NCI-H510A treated with DMSO at 0.1 percent for 48 hours (cell line): ENCODE measurements at places on chromosomes 5 and 9.

DNA sequence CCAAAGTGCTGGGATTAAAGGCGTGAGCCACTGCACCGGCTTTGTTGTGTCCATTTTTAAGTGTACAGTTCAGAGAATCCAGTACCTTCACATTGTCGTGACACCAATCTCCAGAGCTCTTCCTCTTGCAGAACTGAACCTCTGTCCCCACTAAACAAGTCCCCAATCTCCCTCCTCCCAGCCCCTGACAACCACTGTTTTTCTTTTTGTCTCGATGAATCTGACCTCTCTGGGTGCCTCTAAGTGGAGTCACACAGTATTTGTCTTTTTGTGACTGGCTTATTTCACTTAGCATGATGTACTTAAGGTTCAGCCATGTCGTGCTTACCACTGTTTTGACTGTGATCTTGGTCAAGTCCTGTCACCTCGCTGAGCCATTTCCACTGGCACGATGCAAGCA is 1.6 kb downstream of the WDR38 start:
- DNase-seq = no peak

DNA sequence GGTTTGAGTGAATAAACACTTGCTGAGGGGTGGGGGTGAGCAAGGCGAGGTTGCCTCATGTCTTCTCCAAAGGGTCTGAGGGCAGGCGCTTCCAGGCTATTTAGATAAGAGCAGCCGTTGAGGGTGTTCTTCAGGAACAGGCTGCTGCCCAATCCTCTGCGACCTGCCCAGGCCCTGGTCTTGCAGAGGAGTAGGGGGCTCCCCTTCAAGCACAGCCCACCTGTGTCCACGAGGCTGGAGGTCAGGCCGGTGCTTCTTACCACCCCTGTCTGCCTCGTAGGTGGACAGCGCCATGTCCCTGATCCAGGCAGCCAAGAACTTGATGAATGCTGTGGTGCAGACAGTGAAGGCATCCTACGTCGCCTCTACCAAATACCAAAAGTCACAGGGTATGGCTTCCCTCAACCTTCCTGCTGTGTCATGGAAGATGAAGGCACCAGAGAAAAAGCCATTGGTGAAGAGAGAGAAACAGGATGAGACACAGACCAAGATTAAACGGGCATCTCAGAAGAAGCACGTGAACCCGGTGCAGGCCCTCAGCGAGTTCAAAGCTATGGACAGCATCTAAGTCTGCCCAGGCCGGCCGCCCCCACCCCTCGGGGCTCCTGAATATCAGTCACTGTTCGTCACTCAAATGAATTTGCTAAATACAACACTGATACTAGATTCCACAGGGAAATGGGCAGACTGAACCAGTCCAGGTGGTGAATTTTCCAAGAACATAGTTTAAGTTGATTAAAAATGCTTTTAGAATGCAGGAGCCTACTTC is 58.6 kb upstream of the LRRTM2 start:
- no peak for DNase-seq

- no peak for DNase-seq
Measured at GRCh38 chr5:142426129-142427014, 101.6 kb upstream of the SPRY4 start.

DNA sequence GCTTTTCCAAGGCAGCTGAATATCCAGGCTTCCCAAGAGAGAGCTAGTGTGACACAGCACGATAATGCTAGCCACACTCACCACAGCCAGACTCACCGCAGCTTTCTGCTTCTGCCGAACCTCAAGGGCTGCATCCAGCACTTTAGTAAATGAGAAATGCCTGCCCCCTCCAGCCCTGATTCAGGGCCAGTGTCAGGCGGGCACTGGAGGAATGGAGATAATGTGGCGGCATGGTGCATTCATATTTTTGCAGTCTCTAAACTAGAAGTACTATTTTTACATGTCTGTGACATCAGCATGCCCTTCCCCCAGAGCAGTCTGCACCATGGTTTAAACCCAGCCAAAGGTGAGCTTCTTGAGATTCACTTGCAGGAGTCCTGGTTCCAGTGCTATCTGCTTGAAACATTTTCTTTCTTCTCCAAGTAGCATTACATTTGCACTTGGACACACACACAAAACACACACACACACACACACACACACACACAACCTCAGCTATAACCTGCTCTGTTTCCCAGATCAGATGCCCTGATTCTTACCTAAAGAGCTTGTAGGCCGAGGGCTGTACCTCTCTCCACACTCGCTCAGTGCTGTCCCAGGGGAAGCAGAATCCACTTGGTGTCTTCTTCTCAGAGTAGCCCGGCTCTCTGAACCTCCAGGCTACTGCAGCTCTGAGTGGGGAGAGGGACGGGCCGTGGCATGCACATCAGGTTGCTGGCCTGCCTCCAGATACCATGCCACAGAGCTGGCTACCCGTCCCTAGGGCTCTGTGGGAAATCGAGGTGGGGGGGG is at the start of gene FGF1:
Gene FGF1, minus strand, starts transcription at position 673 of the 792 bp plus-strand sequence. CDS start 71,963 bp downstream, outside the sequence.
- DNase-seq = no peak

DNA sequence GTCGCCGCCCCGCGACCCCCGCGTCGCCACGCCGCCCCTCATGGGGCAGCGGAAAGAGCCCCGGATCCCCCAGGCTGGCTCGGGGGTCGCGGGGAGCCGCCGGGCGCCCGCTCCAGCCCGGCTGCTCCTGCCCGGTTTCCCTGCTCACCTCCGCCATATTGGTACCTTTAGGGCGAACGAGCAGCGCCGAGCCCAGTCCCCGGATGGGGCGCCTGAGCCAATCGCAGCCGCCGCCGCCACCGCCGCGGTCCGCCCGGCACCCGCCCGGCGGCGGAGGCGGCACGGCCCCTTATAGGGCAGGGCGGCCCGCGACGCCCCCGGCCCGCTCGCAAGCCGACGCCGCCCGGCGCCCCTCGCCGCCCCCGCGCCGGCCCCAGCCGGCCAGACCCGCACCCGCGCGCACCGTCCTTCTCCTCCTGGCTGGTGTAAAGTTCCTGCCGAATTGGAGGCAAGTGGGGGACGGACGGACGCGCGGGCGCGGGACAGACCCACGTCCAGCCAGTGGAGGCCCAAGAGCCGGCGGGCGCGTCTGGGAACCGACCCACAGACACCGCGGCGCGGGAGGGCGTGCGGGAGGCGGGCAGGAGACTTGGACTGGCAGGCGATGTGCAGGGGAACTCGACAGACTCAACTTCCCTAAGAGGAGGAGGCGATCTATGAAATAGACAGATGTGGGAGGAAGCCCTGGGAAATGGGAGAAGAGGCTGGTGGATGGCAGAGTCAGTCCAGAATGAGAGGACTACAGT is at the start of gene MIER3:
Gene MIER3, minus strand, starts transcription at position 178 of the 746 bp plus-strand sequence. Its CDS starts 21 bp downstream, at position 157.
- peak; percentile 28 for DNase-seq

DNA sequence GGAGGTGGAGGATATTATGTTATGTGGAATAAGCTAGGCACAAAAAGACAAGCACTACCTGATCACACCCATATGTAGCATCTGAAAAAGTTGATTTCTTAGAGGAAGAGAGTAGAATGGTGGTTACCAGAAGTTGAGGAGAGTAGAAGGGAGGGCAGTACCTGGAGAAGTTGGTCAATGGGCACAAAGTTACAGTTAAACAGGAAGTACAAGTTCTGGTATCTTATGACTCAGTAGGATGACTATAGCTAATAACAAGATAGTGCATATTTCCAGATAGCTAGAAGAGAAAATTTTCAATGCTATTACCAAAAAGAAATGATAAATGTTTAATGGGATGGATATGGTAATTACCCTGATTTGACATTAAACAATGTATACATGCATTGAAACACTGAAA is 686.7 kb downstream of the ISL1 start:
- DNase-seq = no peak

DNA sequence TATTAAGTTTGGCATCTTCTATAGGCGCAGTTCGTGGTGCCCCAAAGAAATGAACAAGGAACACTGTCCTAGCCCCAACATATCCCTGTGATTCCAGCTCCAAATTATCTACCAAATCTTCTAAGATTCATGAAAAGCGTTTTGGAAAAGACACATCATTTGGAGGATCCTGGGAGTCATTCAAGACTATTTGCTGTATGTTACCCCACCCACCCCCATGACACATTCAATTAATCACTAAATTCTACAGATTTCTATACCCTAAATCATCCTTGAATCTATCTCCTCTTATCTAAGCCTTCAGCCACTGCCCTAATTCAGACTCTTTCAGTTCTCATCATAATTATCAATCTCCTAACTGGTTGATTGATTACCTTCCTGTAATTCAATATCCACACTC is 5.5 kb upstream of the RUSC2 start:
- no peak for DNase-seq

DNA sequence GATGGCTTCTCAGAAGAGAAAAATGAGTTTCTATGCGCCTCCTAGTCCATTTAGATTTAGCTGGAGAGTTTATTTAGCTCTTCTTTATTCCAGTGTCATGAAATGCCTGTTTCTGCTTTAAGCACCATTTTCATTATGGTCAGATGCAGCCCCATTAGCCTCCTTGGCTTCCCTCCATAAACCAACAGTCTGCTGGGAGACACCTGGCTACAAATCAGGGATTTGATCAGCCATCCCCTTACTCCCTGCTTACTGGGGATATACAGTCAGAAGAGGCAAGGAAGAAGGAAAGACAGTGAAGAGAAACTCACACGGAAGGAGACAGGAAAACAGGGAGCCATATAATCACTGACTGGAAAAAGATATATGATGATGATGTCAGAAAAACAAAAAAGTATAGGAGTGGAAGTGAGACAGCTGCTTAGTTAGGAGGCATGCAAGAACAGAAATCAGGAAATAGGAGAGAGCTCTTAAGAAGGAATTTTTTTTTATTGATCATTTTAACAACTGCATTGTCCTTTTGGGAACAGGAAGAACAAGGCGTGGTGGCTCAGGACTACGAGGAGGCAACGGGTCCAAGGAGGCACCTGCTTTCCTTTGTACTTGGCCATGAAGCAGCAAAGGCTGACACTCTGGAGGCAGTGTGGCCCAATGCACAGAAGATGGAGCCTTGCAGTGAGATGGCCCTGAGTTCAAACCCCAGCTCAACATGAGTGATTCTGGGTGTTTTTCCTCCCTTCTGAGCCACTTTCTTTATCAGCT is 56.1 kb downstream of the MED27 start:
- DNase-seq = no peak

GRCh38 chr5:9467199-9468059 is 78.4 kb downstream of the SEMA5A start:
- no peak for DNase-seq

GRCh38 chr5:19546521-19546920 is 441.5 kb downstream of the CDH18 start:
- no peak for DNase-seq

DNA sequence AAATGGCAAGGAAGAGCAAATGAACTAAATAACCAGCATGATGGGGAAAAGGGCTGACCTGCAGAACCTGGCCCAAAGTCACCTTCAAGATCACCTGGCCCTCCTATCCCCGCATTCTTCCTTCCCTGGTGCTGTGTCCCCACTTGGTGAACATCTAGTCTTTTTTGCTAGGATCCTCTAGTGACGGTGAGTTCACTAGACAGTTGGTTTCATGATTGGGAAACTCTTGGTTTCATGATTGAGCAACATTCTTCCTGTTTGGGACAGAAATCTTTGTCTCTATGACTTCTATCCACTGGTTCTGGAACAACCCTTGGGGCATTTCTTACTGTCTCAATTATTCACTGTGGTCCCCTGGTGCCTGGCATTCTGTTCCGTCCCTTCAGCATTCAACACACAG is 50.2 kb upstream of the DAB2IP start:
- DNase-seq = no peak

- no peak for DNase-seq
Measured at GRCh38 chr5:149969181-149969930, 8.8 kb downstream of the SLC26A2 start.

DNA sequence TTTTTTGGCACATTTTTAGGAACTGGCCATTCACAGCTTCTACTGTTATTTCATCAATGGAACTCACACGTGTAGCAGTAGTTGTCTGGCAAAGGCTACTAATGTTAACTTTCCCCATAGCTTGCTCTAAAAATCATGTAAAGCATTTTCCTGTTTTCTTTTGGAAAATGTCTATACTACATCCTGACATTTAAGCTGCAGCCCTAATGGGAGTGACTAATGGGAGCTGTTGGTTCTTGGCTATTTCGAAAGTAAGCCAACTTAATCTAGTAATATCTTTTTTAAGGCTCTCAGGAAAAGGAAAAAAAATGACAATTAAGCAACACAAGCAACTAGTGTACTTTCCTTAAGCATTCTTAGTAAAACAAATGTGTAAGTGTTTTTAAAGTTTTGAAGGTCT is 169.2 kb downstream of the SLC12A2 start:
- DNase-seq = no peak
